ENCODE measurements at places on chromosomes 2 and 18.

DNA sequence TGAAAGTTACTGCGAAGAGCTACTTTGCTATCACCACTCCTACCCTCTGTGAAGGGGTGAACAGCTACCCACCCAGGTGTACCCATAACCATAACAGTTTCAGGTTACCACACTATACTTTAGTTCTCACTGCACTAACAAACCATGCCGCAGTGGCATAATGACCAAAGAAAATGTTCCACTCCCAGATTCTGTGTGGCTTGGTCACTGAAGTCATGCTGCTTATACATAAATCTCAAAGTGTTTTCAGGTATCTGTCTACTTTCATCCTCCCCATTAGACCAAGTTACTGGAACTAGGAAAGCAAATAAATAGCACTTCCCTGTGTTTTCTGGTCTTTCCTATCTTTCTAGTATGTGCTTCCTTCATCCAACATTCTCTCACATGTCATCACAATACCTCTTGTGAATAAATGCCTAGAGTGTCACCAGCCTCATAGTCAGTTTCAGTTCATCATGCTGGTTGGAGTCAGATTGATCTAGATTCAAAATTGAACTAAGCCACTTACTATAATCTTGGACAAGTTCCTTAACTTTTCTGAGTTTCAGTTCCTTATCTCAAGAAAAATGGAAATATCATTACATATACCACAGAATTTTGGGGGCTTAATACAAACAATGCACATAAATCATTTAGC lies 293.6 kb downstream of the FSIP2 start:
- no peak for DNase-seq

DNA sequence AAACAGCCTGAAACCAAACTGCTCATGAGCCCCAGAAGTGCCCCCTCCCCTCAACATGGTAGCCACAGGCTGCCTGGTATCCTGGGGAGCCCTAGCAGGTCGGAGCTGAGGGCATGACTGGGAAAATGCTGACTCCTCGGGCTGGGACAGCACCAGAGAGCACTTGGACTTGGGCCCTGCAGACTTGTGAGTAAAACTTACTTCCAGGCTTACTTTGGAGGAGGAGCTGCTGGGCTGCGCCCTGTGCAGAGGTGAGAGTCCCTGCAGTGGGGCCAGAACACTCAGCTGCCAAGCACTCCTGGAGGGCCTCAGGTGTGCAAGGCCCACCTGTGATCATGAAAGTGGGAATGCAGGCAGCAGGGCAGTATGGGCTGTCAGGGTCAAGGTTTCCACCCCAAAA lies 119.4 kb downstream of the SEPTIN10 start:
- DNase-seq, result no peak

- no peak for DNase-seq
Measured at GRCh38 chr2:28590496-28591301, 94.8 kb downstream of the PLB1 start.

DNA sequence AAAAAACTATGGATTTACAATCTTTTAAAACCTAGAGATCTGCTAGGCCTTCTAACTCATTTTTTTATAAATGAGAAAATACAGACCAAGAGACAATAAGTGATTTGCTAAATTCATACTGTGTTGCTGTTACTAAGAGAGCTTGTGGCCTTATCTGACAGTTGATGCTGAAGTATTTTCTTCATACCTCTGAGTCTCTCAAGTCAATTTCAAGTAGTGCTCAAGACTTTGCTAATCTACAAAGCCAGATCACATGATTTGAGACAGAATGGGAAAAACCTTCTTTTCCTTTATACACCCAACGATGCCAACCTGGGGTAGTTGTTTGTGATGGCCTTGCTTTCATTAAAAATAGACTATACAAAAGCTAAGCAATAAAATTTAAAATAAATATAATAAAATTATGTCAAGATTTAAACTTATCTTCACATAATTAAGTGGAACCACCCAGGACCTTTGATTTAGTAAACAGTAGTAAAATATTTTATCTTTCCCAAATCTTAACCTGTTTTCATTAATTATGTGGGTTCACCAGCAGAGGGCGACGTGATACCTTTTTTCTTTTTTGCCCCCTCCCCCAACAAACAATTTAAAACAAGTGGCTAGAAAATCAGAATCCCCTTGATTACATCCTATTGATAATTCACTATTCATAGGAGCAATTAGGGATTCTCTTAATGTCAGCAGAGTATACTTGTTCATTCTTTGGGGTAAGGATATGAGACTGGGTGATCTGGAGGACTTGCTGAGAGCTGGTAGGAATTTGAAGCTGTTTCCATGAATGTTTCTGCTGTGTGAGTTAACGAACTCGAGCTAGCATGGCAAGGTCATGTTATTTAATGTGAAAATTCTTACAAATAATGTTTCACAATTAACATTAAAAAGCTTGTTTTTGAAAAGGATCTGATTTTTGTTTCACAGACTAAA lies 49.6 kb upstream of the SLC5A7 start:
- DNase-seq, result no peak

GRCh38 chr18:62715436-62715758 lies at the start of gene PHLPP1:
TSS of gene PHLPP1 (plus strand) at chr18:62715541. CDS start at chr18:62715684, 143 bp downstream.
- DNase-seq, result no peak

DNA sequence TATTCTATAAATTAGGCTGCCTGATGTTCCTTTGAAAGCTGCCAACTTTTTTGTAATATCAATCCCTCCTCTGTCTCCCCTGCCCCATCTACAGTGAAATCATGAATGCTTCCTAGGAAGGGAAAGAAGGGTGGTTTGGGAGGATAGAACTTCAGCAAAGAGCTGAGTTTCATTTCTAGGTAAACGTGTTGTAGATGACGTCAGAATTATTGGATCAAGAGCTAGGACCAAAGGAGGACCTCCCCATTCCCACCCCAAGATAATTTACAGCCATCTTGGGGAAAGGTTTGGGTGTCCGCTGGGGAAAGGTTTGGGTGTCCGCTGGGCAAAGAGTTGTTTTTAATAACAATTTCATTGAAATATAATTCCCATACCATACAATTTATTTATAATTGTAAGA lies 11.2 kb upstream of the ANKRD53 start:
- DNase-seq, result no peak

DNA sequence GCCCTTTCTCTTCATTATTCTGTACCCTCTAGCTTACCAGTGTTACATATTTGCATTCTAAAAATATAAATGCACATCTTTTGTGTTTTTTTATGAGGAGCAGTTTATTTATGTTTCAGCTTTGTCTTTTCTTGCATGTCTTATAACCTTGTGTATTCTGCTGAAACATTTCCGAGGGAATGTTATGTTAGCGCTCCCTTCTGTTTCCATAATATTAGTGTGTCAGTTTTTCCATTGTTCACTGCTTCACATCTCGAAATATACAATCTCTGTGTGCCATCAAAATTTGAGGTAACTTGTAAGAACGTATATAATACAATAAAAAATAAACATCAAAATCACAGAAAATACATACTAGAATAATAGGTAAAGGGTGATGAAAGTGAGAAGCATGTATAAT lies 153.3 kb downstream of the PKP4 start:
- DNase-seq, result no peak

DNA sequence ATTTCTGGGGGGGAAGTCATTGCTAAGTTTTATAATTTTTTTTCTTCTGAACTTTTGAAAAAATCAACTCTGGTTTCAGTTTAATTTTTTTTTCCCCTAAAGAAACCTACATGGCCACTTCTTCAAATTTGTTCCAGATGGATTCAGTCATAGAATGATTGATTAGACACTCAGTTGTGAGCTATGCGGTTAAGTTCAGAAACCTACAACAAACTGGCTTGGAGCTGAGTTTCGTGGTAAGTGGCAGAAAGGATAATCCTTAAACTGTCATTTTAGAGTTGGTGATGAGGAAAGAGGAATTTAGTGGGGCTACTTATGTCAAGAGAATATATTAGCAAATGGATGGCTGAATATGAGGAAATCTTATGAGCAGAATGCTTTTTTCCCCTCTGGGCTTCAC lies 23.7 kb downstream of the EFEMP1 start:
- DNase-seq, result no peak

DNA sequence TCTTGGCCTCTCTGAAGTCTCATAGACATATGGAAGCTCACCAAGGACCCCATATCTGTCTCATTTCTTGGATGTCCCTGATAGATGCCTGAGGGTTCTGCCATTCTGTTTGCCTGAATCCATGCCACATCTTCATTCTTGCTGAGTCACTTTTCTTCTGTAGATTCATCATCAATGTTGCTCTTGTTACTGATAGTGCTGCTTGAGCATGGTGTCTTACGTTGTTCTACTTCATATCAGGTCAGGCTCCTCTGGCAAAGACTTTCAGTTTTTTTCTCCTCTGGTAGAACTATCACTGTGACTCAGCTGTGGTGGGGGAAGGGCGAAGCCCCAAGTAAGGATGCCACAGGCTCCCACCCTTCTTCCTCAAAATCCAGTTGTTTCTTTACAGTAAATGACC lies 885.2 kb downstream of the DCDC2C start:
- DNase-seq, result no peak

- no peak for DNase-seq
Measured at GRCh38 chr2:218547978-218548377, 20.2 kb downstream of the USP37 start.

GRCh38 chr2:2183176-2183575 lies 147.9 kb downstream of the MYT1L start:
- DNase-seq, result no peak

- no peak for DNase-seq
Measured at GRCh38 chr2:18167871-18168270, 289.4 kb downstream of the KCNS3 start.

GRCh38 chr2:37630301-37630700 lies 41.1 kb downstream of the CDC42EP3 start:
- no peak for DNase-seq

DNA sequence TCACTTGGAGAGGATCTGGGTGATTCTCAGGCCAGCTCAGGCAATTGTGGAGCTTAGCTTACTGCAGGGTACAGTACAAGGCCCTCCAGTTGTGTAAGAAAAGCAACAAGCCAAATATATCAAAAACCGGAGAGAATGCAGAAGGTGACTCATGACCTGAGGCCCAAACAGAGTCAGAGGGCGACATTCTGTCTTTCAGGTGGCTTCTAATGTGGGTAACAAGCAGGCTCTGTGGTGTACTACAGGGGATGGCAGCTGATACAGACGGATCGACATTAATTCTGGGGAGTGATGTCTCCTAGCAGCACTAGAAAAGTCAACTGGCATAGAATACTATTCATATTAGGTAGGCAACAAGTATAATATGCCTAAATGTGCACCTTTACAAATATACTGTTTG lies 219.5 kb upstream of the SOX11 start:
- DNase-seq, result no peak

DNA sequence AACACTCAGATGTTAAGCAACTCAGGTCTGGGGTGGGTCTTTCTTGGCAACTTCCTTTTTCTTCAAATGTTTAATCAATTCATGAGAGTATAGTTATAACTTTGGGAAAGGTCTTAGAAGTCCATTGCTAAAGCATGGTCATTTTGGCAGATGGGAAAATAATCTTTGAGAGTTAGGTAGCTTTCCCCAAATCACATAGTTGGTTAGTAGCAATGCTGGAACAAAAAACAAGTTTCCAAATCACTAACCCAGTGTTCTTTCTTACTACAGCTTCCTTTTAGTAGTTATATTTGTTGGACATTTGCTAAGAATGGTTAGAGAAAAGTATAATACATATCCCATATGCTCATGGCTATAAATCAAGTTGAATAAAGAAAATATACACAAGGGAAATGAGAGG lies 185.2 kb upstream of the SLC14A2 start:
- no peak for DNase-seq

GRCh38 chr2:84441036-84441435 lies 18.0 kb downstream of the SUCLG1 start:
- DNase-seq, result no peak

DNA sequence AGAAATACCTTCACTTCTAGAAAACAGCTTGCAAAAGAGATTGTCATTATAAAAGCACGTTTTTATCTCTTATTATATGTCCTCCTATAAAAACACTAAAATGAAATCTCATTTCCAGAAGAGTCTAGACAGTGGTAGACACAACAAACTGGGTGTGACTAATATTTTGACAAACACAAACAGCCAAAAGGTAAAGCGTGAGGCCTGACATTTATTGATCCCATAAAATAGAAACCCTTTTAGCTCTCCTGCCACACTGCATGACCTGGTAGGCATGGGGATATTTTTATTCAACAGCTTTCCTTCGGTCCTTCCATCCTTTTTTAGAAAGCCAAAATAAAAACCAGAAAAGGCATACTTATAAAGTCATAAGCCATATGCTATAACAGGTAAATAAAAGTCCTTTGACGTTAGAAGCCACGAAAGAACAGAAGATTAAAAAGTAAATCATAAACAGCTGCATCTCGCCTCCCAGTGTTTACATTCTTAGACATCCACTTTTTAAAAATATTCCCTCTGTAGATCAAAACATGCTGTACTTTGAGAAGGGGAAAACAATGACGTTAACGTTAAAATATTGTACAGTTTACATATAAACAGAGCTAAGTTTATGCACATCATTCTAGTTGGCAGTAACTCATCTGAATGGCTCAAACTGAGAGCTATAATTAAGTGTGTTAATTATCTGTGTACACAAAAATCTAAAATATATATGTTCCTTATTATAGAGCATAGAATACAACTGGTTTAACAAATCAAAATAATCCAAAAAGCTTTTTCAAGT lies 44.6 kb downstream of the IRS1 start:
- DNase-seq, result no peak

GRCh38 chr2:163338270-163338669 lies 397.5 kb downstream of the FIGN start:
- no peak for DNase-seq

- no peak for DNase-seq
Measured at GRCh38 chr2:130882991-130883390, 46.3 kb downstream of the ARHGEF4 start.

GRCh38 chr18:77106331-77106730 lies 26.3 kb downstream of the MBP start:
- peak; percentile 83 for DNase-seq

- no peak for DNase-seq
Measured at GRCh38 chr2:28678944-28679343, 72.7 kb upstream of the PPP1CB start.

DNA sequence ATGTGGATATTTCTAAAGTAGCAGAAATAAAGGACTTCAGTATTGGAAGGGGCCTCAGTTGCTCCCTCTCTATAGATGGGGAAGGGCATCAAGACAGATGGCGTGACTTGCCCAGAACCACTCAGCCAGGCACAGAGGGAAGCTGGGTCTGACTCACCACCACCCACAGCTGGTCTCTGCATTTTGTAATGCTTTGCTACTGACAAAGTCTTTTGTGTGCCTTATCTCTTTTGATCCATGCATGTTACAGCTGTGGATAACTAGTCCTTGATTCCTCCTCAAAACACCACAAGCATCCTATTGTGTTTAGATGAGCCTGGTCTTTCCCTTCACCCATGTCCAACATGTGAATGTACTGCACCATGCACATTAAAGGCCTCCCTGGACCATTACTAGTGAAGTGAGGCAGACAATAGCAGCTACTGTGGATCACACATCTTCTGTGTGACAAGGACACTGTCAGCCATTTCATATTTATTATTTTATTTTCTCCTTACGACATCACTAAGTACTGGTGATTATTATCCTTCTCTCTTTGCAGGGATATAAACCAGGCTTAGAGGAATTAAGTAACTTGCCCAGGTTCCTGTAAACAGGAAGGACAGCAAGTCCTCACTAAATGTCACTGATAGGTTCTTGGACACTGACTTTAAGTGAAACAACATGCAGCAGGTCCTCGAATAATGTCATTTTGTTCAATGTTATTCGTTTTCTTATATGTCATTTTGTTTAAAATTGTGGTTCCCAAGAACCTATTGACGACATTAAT lies 29.6 kb upstream of the IL37 start:
- DNase-seq, result no peak

- DNase-seq, result no peak
Measured at GRCh38 chr2:97688062-97688827, 18.7 kb downstream of the C2orf92 start.

GRCh38 chr2:88265352-88266303 lies 95.5 kb downstream of the THNSL2 start:
- DNase-seq, result no peak
